Activated T-cell treated with anti-CD3 and anti-CD28 coated beads, Interleukin-2, amount 50 U/mL, for 24 hours (primary cell): ENCODE measurements at places on chromosomes 1 and 21.
A peak's percentile ranks its signal among the peaks of the same experiment; 100 is the strongest.

- peaks cover 9% of the 10 kb centered on the region for H3K4me1 ChIP-seq
- no peaks in the 10 kb centered on the region for H3K27me3 ChIP-seq
- H3K27ac ChIP-seq: no peak overlapping the region
- DNase-seq: no peak
- no peak overlapping the region for H3K4me3 ChIP-seq
These were observed 45.0 kb downstream of the ABCD3 start for GRCh38 chr1:94463056-94463764.

- no peaks in the 10 kb centered on the region for H3K36me3 ChIP-seq
- peaks cover 14% of the 10 kb centered on the region for H3K27me3 ChIP-seq
- H3K4me3 ChIP-seq: no peak overlapping the region
- H3K27ac ChIP-seq: no peak overlapping the region
These were observed 112.5 kb downstream of the MATN1 start for GRCh38 chr1:30610917-30611316.

- H3K4me1 ChIP-seq: peaks cover 10% of the 10 kb centered on the region
- no peak overlapping the region for H3K4me3 ChIP-seq
- H3K36me3 ChIP-seq: no peaks in the 10 kb centered on the region
- H3K27me3 ChIP-seq: peaks cover 17% of the 10 kb centered on the region
These were observed 42.4 kb upstream of the COA6 start for GRCh38 chr1:234330843-234331215.

DNA sequence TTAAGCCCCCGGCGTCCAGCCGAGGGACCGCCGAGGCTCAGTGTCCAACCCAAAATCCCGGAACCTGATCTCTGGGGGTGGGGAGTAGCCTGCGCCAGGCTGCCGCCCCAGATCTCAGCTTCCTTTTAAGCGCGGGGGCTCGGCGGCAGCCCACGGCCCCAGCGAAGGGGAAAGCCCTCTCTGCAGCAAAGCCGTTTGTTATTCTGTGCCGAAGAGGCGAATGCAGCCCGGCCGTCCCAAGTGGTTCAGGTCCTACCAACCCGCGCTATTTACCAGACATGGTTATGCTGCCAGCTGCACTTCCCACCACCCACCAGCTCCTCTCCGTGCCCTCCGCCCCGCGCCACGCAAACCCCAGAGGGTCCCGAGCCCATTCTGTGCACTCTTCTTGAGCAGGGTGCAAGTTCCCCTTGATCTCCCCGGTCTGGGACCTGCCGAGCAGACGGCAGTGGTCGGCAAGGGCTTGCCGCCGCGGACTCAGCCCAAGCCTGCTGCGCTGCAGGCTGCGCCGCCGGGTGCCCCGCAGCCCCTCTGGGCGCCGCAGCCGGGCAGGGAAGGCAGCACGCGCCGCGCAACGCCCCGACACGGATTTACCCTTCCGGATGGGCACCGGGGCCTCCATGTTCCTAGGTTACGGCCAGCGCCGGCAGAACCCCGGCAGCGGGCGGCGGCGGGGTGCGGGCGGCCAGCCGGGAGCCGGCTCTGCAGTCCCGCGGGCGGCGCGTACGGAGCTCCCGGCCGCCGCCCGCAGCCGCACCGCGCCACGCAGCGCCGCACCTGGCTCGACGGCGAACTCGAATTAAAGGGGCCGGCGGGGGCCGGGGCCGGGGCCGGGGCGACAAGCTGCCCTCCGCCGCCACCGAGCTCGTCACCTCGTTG, 738 bp upstream of the KCNA2 start:
- DNase-seq: peak; percentile 60
- H3K27ac ChIP-seq: no peak overlapping the region
- peaks cover 17% of the 10 kb centered on the region for H3K4me1 ChIP-seq

GRCh38 chr1:35210321-35211119, 17.6 kb upstream of the SFPQ start:
- H3K36me3 ChIP-seq: no peaks in the 10 kb centered on the region
- no peak overlapping the region for H3K4me3 ChIP-seq
- peaks cover 6% of the 10 kb centered on the region for H3K4me1 ChIP-seq
- DNase-seq: no peak

GRCh38 chr1:30011970-30012369, 711.4 kb downstream of the MATN1 start:
- no peak overlapping the region for H3K27ac ChIP-seq
- no peak for DNase-seq
- H3K4me1 ChIP-seq: no peaks in the 10 kb centered on the region
- H3K36me3 ChIP-seq: no peaks in the 10 kb centered on the region
- peaks cover 9% of the 10 kb centered on the region for H3K27me3 ChIP-seq
- H3K4me3 ChIP-seq: no peak overlapping the region

GRCh38 chr1:15736038-15736891, at the start of gene SLC25A34:
TSS of gene SLC25A34 (plus strand) at chr1:15736258. CDS start at chr1:15736486, 228 bp downstream.
- no peak within 1 kb of the TSS for H3K27ac ChIP-seq
- H3K27me3 ChIP-seq: no peaks in the 10 kb centered on the region
- no peak within 1 kb of the TSS for H3K4me3 ChIP-seq
- peaks cover 35% of the 10 kb centered on the region for H3K36me3 ChIP-seq
- peaks cover 3% of the 10 kb centered on the region for H3K4me1 ChIP-seq

DNA sequence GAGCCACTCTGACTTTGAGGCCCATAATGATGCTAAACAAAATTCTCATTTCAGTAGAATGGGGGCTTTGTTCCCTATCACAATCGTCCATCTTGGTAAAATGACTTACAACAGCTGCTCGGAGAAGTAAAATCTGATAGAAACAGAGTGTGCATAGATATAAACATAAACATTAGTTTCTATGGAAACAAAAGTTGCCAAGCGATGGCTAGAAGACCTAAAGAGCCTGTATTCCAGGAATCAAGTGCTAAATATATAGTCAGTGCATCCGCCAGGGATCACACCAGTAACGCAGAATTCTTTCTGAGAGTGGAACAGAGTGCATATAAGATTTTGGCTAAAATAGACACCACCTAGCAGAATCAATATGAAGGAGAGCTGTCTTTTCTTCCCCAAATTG, 91.2 kb upstream of the KAZN start:
- H3K36me3 ChIP-seq: no peaks in the 10 kb centered on the region
- H3K27ac ChIP-seq: no peak overlapping the region
- H3K4me1 ChIP-seq: no peaks in the 10 kb centered on the region
- H3K27me3 ChIP-seq: peaks cover 5% of the 10 kb centered on the region

DNA sequence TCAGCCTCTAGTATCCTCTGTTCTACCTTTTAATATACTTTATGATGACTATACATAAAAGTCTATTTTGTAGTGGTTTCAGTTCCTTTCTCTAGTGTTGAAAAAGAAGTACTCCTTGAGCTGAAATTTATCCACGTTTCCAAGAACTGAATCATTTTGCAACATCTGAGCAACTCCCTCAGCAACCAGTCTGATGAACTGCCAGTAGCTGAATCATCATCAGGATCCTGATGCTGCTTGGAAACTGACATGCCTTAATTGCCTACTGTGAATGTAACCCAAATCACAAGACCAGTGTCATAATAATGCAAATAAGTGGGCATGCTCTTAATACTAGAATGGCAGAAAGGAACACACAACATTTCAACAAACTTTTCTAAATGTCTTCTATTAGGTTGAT, 103.3 kb downstream of the CYYR1 start:
- H3K4me1 ChIP-seq: peaks cover 4% of the 10 kb centered on the region
- DNase-seq: no peak
- H3K4me3 ChIP-seq: no peak overlapping the region
- no peaks in the 10 kb centered on the region for H3K36me3 ChIP-seq
- H3K27me3 ChIP-seq: no peaks in the 10 kb centered on the region
- no peak overlapping the region for H3K27ac ChIP-seq

DNA sequence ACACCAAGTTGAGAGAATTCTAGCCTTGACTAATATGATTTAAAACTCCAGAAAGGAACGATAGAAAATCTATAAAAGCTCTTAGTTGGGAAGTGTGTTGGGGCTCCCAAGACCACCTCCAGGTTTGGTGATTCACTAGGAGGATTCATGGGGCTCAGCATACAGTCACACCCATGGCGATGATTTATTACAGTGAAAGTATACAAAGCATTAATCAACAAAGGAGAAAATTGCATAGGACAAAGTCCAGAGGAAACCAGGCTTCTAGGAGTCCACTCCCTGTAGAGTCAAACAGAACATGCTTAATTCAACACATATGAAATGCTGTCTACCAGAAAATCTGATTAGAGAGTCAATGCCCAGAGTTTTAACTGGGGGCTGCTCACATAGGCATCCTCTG, 4.8 kb downstream of the CDCA8 start:
- H3K4me1 ChIP-seq: peaks cover 12% of the 10 kb centered on the region
- no peak overlapping the region for H3K27ac ChIP-seq
- H3K36me3 ChIP-seq: peaks cover 79% of the 10 kb centered on the region
- H3K27me3 ChIP-seq: no peaks in the 10 kb centered on the region
- DNase-seq: no peak

GRCh38 chr1:81548918-81549587, 251.7 kb upstream of the ADGRL2 start:
- H3K4me3 ChIP-seq: no peak overlapping the region
- H3K36me3 ChIP-seq: no peaks in the 10 kb centered on the region
- H3K27me3 ChIP-seq: no peaks in the 10 kb centered on the region
- H3K27ac ChIP-seq: no peak overlapping the region
- no peaks in the 10 kb centered on the region for H3K4me1 ChIP-seq
- DNase-seq: no peak

GRCh38 chr1:61708953-61709907, 15.7 kb downstream of the TM2D1 start:
- no peak overlapping the region for H3K4me3 ChIP-seq
- DNase-seq: no peak
- no peak overlapping the region for H3K27ac ChIP-seq
- H3K27me3 ChIP-seq: no peaks in the 10 kb centered on the region

DNA sequence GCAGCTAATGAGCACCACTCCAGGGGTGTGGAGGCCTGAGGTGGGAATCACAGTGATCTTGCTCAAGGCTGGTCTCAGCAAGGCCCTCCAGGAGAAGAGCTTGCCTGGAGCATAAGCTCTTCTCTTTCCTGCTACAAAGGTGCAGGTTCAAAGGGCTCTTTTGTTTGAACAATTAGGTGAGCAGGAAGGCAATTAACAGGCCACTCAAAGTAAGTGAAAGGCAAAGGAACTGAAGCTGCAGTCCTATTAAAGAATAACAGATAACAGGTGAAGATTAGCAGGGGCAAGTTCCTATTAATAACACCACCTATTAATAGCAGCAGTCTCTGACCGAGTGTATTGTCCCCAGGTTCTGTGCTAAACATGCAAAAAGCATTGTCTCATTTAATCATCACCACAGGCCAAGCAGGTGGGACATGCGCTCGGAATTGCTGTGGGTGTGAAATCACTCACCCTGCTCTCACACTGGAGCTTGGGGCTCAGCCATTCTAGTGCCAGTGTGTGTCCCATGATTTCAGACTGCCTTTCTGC, 113.8 kb downstream of the RHOU start:
- no peaks in the 10 kb centered on the region for H3K36me3 ChIP-seq
- no peak for DNase-seq
- no peaks in the 10 kb centered on the region for H3K27me3 ChIP-seq
- H3K27ac ChIP-seq: no peak overlapping the region
- H3K4me3 ChIP-seq: no peak overlapping the region

GRCh38 chr1:165924117-165924516, 96.7 kb downstream of the UCK2 start:
- H3K36me3 ChIP-seq: no peaks in the 10 kb centered on the region
- no peaks in the 10 kb centered on the region for H3K4me1 ChIP-seq
- no peak for DNase-seq
- no peak overlapping the region for H3K27ac ChIP-seq
- H3K4me3 ChIP-seq: no peak overlapping the region
- peaks cover 41% of the 10 kb centered on the region for H3K27me3 ChIP-seq
